Activated CD4-positive, alpha-beta T cell treated with anti-CD3 and anti-CD28 coated beads, Interleukin-2, amount 50 U/mL, for 4 hours (primary cell): ENCODE measurements at places on chromosomes 13 and 19.

DNA sequence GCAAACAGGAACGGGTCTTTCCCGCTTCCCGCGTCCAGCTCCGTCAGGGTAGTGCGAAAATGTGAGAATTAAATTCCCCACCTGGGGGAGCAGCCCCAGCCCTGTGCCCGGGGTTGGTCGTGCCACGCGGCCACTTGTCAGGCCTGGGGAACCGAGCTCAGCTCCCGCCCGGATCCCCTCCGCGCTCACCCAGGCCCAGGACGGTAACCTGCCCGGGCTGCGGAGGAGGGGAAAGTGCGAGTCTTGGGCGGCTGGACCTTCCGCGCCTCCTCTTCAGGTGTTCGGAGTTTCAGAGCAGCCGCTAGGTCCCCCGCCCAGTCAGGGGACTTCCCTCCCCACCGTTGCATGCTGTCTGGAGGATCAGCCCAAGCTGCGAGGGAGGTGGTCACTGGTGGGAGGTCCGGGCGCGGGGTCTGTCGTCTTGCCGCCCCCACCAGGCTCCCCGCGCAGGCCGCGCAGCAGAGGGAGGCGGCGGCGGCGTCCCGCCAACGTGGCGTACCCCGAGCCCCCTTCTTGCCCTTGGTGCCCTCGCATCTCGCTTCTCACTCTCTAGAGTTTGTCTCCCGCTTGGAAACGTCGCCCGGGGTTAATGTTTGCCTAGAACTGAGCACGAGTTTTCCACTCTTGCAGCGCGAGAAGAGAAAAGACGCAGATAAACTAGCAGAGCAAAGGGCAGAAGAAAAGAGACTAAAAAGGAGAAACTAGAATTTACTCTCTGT lies 8.1 kb downstream of the URAD start:
- no peak for DNase-seq

GRCh38 chr13:30718661-30719524 lies 16.4 kb upstream of the ALOX5AP start:
- DNase-seq: no peak

- DNase-seq: no peak
Measured at GRCh38 chr13:31887286-31887685, 144.3 kb upstream of the FRY start.

DNA sequence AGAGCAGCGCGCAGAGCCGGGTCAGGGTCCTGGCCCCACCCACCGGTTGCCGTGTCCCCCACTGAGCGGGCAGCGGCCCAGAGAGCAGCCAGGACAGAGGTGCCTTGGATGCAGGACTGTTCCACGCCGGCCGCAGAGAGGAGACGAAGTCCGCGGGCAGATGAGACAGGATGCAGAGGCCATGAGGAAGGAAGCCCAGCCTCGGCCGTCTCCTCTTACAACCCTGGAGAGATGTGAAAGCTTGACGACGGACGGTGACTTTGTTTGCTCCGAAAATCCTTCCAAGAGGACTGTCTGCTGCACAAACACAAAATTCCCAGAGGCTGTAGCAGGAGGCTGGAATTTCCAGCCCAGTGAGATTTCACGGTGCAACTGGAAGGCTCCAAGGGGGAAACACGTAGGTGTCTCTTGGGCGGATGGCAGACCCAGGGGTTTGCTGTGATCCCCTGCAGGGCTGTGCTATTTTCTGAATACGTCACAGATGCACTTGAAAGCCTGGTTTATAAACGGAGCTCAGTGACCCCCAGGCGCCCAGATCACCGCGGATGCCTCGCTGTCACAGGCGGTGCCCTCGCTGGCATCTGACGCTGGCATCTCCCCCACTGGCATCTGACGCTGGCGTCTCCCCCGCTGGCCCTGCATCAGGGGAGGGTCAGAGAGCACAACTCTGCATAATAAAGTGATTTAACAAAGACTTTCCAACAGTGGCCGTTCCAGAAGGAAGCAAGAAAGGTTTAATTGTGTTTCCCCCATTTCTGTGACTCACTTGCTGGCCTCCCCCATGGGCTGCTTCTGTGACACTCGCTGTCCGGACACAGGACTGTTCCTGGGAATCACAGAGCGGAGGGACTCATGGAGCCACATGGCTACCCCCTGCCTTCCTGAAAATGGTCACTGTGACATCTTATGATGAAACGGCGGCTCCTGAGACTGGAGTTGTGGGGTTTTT lies 62.0 kb upstream of the C13orf46 start:
- no peak for DNase-seq

DNA sequence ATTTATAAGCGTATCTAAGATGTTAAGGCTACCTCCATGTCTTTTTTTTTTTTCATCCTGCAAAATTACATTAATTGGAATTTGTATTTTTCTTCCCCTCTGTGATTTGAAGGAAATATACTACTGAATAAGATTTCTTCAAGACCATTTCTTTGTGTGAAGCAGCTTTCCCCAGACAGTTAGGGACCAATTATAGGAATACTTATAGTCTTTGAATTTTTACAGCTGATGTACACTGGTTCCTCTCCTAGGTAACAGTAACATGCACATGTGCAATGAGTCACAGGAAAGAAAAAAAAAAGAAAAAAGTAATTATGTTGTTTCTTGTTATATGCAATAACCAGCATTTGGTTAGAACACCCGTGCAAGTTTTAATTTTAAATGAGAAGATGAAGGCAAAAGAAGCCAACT lies 82.0 kb downstream of the PCDH9 start:
- DNase-seq: no peak

- DNase-seq: no peak
Measured at GRCh38 chr19:1396019-1396767, 5.1 kb downstream of the GAMT start.

DNA sequence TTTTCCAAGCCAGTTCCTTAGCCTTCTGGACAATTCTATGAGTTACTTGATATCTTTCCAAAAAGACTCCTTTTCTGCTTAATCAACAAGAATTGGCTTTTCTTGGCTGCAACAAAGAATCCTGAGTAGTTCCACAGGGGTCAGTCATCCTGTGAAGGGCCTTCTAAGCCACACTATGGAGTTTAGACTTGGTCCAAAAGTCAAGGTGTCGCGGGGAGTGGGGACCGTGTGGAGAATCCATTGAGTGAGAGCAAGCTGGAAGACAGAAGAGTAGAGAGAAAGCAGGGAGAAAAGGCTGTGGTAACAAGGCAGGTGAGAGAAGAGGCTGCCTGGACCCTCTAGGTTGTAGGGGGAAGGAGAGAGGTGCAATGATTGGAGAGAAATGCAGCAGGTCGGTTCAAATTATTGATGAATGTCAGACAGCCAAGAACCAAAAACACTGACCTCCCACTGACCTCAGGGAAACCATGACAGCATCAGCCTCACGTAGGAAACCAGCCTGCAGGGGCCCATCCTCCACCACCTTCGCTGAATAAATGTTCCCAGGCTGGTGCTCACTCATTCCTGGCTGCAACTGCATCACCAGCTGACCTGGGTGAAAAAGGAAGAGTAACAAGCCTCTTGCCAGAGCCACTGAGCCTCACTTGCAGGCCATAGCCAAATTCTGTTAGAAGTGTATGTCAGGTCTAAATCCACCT lies 7.1 kb upstream of the IFT88 start:
- DNase-seq: no peak

GRCh38 chr13:99640260-99640659 lies 139.0 kb downstream of the TM9SF2 start:
- no peak for DNase-seq
